ENCODE measurements at places on chromosomes 7 and 10.
A peak's percentile ranks its signal among the peaks of the same experiment; 100 is the strongest.

DNA sequence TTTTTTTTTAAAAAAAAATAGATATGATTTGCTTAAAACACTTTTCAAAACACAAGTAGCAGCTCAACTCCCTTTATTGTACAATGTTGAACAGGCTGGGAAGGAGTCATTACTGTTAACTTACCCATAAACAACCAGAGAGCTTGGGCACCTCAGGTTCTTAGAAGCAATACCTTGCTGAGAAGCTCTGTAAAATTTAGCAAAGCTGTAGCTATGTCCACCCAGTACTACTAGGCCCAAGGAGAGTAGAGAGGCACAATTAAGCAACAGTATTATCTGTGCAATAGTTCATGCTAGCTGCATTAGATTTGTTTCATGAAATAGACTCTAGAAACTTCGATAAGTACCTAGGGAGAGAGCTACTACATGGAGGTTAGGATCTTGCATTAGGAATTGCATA lies 32.0 kb downstream of the SEMA3A start:
- DNase-seq = no peak

DNA sequence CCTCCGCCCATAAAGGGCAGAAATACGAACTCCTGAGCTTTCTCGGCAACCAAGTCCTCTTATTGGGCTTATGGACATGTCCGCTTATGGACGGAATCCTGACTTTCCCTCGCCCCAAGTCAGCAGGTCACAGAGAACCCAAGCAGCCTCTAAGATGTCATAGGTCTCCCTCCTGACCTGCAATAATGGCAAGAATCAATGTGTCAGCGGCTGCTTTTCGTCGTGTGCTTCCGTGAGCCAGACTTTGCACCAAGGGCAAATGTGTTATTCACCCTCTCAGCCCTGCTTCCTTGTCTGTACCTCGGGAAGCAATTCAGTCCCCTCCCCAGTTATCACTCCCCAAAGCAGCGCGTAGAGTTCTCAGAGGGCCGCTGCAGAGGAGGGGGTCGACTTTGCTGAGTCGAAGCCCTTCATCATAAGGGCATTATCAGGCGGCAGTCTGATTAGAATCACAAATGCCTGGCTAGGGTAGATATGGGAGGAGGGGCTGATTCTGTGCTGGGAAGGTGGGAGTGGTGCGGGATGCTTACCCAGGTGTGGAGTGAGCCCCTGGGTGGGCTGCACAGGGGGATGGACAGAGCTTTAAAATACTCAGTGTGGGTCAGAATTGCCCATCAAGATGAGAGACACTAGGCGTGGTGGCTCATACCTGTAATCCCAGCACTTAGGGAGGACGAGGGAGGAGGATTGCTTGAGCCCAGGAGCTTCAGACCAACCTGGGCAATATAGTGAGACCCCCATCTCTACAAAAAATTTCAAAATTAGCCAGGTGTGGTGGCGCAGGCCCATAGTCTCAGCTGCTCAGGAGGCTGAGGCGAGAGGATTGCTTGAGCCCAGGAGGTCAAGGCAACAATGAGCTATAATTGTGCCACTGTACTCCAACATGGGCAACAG lies 36.0 kb downstream of the COL26A1 start:
- DNase-seq = no peak

DNA sequence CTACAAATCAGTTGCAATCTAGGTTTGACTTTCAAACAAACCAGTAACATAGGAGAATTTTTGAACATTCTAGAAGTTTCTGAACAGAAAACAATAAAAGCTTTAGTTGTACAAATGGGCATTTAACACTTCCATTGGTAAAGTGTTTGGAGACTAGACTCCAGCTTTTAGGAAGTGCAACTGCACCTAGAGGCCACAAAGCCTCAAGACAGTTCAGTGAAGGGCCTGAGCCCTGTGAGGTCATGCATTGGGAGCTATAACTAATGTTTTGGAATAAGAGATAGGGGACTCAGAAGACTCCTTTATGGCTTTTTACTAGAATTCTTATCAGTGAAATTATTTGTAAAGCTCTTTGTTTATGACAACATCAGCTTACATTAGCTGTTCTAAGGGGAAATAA lies 3.0 kb upstream of the EPHB6 start:
- DNase-seq = peak; percentile 28

DNA sequence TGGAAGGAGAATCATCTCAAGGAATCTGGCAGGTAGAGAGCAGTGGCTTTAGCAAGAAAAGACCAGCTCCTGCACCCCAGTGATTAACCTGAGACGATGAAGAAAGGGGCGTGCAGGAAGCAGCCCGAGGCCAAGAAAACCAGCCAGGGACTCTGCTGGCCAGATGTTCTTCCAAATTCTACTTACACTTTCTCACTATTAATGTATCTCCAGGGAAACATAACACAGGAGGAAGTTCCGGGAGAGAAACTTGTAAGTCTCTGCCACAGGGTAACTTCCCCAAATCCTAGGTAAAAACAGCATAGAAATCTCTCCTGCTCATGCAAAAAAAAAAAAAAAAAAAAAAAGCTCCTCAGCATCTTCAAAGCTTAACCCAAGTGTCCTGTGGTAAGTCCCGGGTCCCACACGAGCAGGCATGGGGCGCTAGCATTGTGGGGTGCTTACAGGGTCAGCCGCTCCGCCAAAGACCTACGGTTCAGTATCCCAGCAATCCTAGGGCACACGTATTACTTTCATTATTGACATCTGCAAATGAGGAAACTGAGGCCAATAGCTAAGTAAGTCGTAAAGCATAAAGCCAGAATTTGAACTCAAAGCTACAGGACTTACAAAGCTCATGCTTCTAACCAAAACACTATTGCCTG lies 97.2 kb upstream of the GNA12 start:
- DNase-seq = peak; percentile 49

- DNase-seq = no peak
Measured at GRCh38 chr7:50404392-50404791, 45.8 kb downstream of the FIGNL1 start.

GRCh38 chr7:120273476-120273975 lies 551 bp downstream of the KCND2 start:
- DNase-seq = no peak

- DNase-seq = peak; percentile 53
Measured at GRCh38 chr10:103678178-103678526, 177.2 kb downstream of the SH3PXD2A start.

- DNase-seq = no peak
Measured at GRCh38 chr7:120852700-120853099, 5.2 kb downstream of the TSPAN12 start.

DNA sequence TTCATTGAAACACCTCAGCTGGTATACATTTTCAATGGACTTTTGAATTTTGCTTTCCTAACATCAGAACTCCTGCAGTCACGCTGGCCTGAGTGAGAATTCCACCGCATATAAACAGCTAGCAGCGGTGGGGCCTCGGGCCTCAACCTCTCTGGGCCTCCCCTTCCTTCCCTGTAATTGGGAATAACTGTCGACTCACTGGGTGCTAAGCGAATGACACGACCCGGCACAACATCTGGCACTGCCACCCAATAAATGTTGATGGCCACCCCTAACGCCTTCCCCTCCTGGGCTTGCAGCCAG lies 670 bp downstream of the RCC1L start:
- DNase-seq = no peak

- no peak for DNase-seq
Measured at GRCh38 chr7:149125189-149125862, 798 bp downstream of the ZNF425 start.

DNA sequence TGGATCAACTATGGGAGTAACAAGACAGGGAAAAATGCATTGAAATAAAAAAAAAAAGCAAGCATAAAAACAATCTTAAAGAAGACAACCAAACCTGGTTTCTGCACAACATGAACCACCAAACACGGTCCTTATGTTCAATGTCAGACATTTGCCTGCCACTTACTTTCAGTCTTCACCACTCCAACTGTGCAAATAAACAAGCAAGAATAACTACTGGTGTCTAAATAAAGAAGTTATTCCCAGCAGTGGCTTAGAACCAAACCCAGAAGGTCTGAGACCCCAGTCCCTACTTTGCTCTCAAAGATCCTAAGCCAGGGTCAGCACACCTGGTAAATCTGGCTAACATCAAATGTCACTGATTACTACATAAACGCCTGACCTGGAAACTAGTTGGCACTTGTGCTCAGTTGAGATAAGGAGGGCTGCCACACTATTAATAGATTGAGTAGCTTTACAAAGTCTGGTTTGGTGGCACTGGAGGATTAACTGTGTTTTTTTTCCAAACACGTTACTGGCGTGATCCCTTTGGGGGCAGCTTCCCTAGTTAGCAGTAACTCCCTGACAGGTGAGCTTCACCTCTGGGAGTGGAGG lies 62.7 kb upstream of the ABLIM1 start:
- DNase-seq = no peak

- DNase-seq = no peak
Measured at GRCh38 chr10:75432176-75432575, 752 bp downstream of the LRMDA start.

DNA sequence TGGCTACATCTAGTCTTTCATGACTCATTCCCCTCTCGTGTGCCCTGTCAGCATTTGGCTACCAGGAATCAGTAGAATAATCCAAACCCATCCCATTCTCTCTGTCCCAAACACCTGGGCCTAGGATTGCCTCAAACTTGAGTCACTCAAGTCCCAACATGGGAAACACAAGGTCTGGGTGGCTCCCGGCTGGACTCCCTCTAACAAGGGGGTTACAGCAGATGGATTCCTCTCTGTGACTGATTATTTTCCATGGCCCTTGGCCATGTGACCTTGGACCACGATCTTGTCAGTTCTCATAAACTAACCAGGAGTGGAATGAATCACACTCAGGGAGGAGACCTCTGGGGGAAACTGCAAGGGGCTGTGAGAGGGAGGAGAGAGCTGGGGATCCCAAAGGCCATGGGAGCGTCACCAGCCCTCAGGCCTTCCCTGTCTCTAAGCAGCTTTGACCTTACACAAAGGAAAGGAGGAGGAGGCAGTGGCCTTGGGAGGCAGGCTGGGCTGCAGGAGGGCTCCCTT lies 533.1 kb downstream of the KCNMA1 start:
- DNase-seq = no peak

DNA sequence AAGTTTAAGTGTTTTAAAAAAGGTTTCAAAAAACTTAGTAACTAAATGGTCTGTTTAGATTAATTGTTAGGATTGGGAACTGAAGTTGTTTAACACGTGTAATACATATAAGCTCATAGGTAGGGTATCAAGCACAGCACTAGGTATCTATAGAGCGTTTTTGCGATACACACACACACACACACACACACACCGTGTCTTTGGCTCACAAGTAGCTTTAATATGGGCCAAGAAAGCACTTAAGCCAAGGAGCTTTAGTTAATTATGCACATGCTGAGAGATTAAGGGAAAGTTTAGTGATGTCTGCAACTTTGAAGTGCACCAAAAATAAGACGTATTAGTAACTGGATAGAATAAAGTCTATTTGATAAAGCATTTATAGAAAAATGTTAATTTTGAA lies 93.8 kb upstream of the CNTNAP2 start:
- DNase-seq = no peak

DNA sequence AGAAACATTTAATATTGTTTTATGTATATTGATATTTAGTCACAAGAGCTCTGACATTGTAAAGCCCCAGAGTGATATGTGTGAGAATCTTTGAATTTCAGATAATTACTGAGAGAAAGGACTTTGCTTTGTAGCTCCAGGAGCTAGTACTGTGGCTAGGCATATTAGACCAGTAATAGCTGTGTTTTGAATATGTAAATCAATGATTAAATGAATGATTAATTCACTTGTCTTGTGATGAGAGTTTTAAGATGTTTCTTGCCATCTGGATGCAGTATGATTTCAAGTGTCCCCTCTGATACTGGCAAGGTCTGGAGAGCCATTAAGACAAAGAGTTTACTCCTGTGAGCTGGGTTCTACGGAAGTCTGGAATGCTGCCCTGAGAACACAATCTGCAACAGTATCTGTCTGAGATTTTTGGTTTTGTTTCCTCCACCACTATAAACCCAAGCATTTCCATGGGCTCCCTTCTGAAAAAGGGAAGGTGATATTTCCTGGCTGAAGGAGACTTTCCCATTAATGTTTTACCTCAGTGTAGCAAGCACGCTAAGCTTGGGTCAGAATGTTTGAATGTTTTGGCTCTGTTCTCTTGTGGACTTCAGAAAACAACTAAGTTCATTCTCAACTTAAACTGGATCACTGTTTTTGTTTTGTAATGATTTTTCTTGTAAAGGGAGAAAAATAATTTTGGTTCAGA lies 61.3 kb upstream of the BICC1 start:
- no peak for DNase-seq

DNA sequence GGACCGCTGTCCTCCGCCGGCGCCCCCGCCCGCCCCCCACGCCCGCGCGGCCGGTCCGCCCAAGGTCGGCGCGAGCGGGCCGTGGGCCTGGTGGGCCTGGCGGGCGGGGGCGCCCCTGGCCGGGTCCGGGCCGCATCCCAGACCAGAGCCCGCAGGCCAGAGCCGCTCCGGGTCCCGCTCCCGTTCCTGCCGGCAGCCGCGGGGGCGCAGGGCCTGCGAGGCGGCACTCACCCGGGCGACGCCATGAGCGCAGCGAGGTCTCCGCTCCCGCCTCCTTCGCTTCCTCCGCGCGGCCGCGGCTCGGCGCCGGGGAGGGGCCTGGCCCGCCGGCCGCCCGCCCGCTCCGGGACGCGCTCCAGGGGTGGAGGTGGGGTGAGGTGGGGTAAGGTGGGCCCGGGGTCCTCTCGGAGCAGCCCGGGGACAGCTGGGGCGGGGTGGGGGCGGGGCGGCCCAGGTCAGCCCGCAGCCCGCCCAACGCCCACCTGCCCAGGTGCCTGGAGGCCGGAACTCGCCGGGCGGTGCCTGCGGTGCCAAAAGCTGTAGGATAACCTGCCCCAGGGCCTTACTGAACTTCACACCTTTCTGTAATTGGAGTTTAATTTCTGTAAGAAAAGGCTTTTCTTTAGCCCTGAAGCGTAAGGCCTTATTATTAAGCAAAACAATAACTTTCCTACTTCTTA lies at the start of gene URGCP:
URGCP (minus strand) TSS at position 266 of the 680 bp plus-strand sequence; CDS start at position 245, 21 bp downstream.
- peak; percentile 41 for DNase-seq

DNA sequence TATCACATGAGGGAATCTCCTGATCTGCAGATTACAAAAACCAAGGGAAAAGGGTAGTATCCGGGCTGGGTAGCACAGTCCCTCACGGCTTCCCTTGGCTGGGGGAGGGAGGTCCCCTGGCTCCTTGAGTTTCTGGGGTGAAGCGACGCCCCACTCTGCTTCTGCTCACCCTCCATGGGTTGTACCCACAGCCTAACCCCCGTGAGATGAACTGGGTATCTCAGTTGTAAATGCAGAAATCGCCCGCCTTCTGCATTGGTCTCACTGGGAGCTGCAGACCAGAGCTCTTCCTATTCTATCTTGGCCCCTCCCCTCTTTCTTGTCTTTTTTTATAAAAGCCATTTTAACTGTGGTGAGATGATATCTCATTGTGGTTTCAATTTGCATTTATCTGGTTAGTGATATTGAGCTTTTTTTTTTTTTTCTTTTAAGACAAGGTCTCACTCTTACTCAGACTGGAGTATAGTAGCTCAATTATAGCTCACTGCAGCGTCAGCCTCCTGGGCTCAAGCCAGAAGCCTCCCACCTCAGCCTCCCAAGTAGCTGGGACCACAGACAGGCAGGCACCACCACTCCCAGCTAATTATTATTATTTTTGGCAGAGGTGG lies 87.8 kb downstream of the ABCC2 start:
- no peak for DNase-seq

- DNase-seq = peak; percentile 60
Measured at GRCh38 chr10:79542626-79543025, 17.6 kb downstream of the SFTPA2 start.

- DNase-seq = peak; percentile 43
Measured at GRCh38 chr10:68301790-68302502, 29.9 kb upstream of the HNRNPH3 start.
